Right renal cortex interstitium (tissue), 3 donors: ENCODE measurements at places on chromosomes 7 and 10. TPM values are rescaled to one million over a fixed set of nuclear protein-coding genes. Genes with fewer than 3 reads are reported as not detected.

DNA sequence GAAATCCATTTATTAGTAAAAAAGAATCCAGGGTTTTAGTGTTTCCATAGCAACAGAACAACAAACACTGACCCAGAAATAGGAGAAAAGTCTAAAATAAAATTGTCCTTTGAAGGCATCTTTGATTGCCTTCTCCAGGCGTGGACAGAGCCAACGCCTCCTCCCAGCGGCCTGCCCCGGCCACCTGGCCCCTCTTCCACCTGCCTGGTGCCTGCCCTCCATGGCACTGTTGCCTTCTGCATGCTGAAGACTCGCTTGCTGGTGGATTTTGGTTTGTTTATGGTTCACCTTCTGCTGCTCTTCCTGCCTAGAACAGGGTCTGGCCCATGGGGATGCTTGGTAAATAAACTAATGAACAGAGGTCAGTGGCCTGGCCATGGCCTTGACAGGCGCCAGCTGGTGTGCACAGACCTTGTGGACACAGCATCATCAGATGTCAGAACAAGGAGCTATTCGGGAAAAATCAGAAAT is 107.4 kb downstream of the DYNC2I1 start:
- no peak for DNase-seq

DNA sequence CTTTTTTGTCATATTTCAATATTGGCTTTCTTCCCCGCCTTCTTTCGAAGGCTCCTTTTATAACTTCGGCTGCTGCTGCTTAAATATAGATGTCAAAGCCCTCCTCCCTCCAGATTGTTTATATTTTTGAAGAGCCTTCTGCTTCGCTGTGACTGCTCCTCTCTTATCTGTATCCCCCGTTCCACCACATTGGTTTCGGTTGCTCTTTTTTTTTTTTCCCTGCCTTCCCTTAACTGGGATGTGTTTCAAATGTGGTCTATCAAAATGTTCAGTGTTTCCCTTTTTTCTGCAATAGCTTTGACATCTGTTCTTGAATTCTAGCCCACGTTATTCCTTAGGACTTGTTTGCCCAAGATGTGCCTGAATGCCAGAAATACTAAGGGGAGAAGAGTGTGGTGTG is 96.4 kb downstream of the CUX1 start:
- no peak for DNase-seq

The DMBT1 gene
- 0.04 TPM for polyA plus RNA-seq

The GIMAP8 gene
- 8.2 TPM for polyA plus RNA-seq

GRCh38 chr7:112064627-112065385 is 141.4 kb downstream of the DOCK4 start:
- DNase-seq = no peak

DNA sequence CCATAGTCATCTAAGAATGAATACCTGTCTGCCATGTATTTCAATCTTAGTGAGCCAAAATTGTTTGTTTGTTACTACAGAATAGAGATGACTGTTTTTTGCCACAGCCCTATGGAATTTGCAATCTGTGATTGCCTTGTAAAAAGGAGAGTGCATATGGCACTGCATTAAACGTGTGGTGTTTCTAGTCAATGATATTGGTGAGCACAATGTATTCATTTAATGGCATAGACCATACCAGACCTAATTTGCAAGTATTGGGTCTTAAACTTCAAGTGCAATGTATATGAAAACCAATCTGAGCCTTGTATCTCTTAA is 11.3 kb downstream of the INSIG1 start:
- DNase-seq = no peak

GRCh38 chr7:55173671-55174070 is 154.9 kb downstream of the EGFR start:
- no peak for DNase-seq

The OR2A2 gene
- not detected for polyA plus RNA-seq

GRCh38 chr7:73359306-73359705 is 31.3 kb downstream of the FKBP6 start:
- DNase-seq = no peak

GRCh38 chr7:128056901-128057300 is 25.7 kb upstream of the LRRC4 start:
- DNase-seq = no peak

DNA sequence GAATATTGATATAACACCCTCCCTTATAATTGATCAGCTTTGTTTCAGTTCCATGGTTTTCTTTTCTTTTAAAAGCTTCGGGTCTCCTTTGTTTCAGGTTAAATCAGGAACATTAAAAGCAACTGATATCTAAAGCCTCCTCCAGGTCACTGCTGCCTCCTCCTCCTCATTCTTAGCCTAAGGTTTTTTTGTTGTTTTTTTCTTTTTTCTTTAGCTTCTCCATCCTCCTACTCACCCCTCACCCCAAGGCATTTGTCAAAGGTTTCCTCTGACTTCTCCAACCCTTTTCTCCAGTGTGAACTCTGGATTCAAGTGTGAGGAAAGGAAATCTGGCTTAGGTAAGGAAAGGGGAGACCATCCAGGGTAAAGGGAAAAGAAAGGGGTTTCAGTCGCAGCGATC is 420.2 kb upstream of the NFE2L3 start:
- no peak for DNase-seq

- no peak for DNase-seq
These were observed 190.0 kb downstream of the FAM107B start for GRCh38 chr10:14584661-14585060.
